ENCODE measurements at places on chromosomes 4 and X.

GRCh38 chr4:100984901-100985300, 362.4 kb downstream of the PPP3CA start:
- no peak overlapping the region for H3K4me3 ChIP-seq
- H3K36me3 ChIP-seq: no peaks in the 10 kb centered on the region
- no peak for DNase-seq
- no peaks in the 10 kb centered on the region for H3K4me1 ChIP-seq
- H3K27me3 ChIP-seq: no peaks in the 10 kb centered on the region

- no peak overlapping the region for H3K4me3 ChIP-seq
- H3K4me1 ChIP-seq: no peaks in the 10 kb centered on the region
- no peak for DNase-seq
- H3K27ac ChIP-seq: no peak overlapping the region
These were observed 80.6 kb downstream of the TMEM156 start for GRCh38 chr4:38951598-38951997.

- no peaks in the 10 kb centered on the region for H3K36me3 ChIP-seq
- DNase-seq: peak; percentile 83
- H3K27me3 ChIP-seq: no peaks in the 10 kb centered on the region
- no peaks in the 10 kb centered on the region for H3K4me1 ChIP-seq
- H3K4me3 ChIP-seq: peak overlapping the region; percentile 59
These were observed 452 bp upstream of the GK start for GRCh38 chrX:30652527-30653414.

DNA sequence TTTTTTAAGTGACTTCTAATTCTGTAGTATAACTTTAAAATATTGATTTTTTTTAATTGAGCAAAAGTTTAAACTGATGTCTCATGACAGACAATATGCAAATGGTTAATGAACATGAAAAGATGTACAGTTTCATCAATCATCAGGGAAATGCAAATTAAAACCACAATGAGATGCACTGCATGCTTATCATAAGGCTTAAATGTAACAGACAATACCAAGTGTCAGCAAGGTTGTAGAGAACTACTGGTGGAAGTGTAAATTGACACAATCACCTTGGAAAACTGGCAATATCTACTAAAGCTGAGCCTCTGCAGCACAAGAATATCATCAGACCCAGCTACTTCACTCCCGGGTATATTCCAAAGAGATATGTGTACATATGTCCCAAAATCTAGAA, 70.2 kb upstream of the DAPP1 start:
- DNase-seq: no peak

DNA sequence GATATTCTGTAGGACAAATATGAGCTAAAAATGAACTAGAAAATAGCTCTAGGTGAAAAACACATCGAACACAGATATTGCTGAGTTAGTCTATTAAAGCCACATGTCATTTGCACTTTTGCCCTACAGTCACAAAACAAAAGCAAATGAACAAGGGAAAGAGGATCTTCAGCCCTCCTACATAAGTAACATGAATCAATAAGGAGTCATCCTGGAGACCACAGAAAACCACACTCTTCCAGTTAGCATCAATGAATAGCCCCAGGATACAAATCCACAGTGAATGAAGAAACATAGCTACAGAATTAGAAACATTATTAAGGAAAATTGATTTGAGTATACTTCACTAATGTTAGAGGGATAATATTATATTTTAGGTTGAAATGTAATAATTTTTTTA, 311.4 kb downstream of the MAPK10 start:
- H3K27ac ChIP-seq: no peak overlapping the region
- H3K4me3 ChIP-seq: no peak overlapping the region
- no peak for DNase-seq
- no peaks in the 10 kb centered on the region for H3K27me3 ChIP-seq
- H3K36me3 ChIP-seq: no peaks in the 10 kb centered on the region

GRCh38 chr4:179719766-179720450, 2277.7 kb upstream of the AGA start:
- no peaks in the 10 kb centered on the region for H3K4me1 ChIP-seq
- no peak overlapping the region for H3K4me3 ChIP-seq
- no peaks in the 10 kb centered on the region for H3K36me3 ChIP-seq
- H3K27ac ChIP-seq: no peak overlapping the region
- no peaks in the 10 kb centered on the region for H3K27me3 ChIP-seq

DNA sequence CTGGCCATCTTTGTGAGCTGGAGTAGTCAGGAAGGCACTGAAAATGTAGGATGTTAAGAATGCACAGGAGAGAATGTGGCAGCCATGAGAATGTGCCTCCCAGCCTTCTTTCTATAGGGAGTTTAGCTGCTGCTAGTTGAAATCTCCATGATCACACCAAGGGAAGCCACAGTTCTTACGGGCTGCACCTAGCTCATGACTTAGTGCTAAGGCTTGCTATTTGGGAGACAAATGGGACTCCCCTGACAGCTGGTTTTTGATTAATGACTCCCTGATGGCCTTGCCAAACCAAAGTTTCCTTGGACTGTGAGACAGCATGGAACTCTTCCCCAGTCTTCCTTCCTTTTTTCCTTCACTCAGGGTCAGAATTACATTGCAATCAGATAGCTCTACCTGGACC, 9.2 kb downstream of the CTSO start:
- H3K4me3 ChIP-seq: no peak overlapping the region
- H3K36me3 ChIP-seq: peaks cover 7% of the 10 kb centered on the region
- no peaks in the 10 kb centered on the region for H3K27me3 ChIP-seq

GRCh38 chrX:108304210-108304609, 134.0 kb downstream of the COL4A6 start:
- H3K27me3 ChIP-seq: no peaks in the 10 kb centered on the region
- no peaks in the 10 kb centered on the region for H3K36me3 ChIP-seq
- no peaks in the 10 kb centered on the region for H3K4me1 ChIP-seq
- no peak overlapping the region for H3K27ac ChIP-seq
- H3K4me3 ChIP-seq: no peak overlapping the region
- DNase-seq: no peak

DNA sequence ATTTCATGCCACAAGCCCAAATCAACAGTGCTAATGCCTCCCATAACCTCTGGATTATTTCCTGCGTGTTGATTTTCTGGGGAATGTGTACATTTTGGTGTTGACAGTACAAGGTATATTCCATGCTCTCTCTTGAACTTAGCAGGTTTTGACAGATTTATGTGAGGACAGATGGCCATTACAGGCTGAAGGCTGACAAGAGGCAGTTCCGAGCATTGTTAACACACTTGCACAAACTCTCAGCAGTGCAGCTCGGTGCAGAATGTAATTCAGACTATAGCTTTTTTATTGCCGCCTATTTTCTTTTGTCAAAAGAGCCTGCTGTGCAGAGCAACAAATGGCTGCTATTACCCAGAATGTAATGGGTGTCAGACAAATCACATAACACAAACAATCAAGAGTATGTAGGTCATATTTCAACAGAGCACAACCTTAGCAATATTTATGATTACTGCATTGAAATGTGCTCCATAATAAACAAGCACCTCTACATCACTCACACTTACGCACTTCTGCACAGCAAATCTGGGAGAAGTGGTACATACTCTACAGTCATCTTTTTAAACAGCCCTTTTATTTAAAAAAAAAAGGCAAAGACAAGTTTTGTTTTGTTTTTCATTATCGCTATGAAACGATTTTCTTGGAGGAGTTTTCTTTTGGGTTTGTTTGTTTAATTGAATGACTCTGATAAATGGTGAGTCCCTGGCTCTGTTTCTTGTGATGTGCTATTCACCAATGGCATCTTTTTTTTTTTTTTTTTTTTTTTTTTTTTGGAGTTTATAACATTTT, 71.6 kb downstream of the PPARGC1A start:
- no peaks in the 10 kb centered on the region for H3K36me3 ChIP-seq
- DNase-seq: no peak
- no peak overlapping the region for H3K27ac ChIP-seq
- no peaks in the 10 kb centered on the region for H3K27me3 ChIP-seq
- no peak overlapping the region for H3K4me3 ChIP-seq
- H3K4me1 ChIP-seq: no peaks in the 10 kb centered on the region

DNA sequence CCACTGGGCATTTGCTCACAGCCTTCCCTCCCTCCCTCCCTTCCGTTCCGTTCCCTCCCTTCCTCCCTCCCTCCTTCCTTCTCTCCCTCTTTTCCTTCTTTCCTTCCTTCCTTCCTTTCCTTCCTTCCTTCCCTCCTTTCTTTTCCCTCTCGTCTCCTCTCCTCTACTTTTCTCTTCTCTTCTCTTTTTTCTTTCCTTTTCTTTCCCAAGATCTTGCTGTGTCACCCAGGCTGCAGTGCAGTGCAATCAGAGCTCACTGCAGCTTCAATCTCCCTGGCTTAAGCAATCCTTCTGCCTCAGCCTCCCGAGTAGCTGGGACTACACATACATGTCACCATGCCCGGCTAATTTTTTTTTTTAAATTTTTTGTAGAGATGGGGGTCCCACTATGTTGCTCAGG, 26.7 kb upstream of the ING2 start:
- H3K36me3 ChIP-seq: no peaks in the 10 kb centered on the region
- no peak for DNase-seq
- no peaks in the 10 kb centered on the region for H3K4me1 ChIP-seq
- H3K27me3 ChIP-seq: no peaks in the 10 kb centered on the region
- no peak overlapping the region for H3K4me3 ChIP-seq

GRCh38 chr4:110663206-110663605, 40.3 kb upstream of the PITX2 start:
- no peaks in the 10 kb centered on the region for H3K36me3 ChIP-seq
- H3K27me3 ChIP-seq: no peaks in the 10 kb centered on the region
- DNase-seq: no peak
- H3K27ac ChIP-seq: no peak overlapping the region
- no peaks in the 10 kb centered on the region for H3K4me1 ChIP-seq
- no peak overlapping the region for H3K4me3 ChIP-seq

- no peaks in the 10 kb centered on the region for H3K27me3 ChIP-seq
- H3K4me3 ChIP-seq: no peak overlapping the region
- H3K4me1 ChIP-seq: no peaks in the 10 kb centered on the region
- no peak for DNase-seq
- H3K36me3 ChIP-seq: no peaks in the 10 kb centered on the region
These were observed 16.0 kb downstream of the XK start for GRCh38 chrX:37701588-37701987.

- H3K4me1 ChIP-seq: no peaks in the 10 kb centered on the region
- H3K27me3 ChIP-seq: no peaks in the 10 kb centered on the region
- no peak for DNase-seq
- no peak overlapping the region for H3K4me3 ChIP-seq
- H3K27ac ChIP-seq: no peak overlapping the region
These were observed 542.4 kb upstream of the DIPK2B start for GRCh38 chrX:45743081-45743533.

DNA sequence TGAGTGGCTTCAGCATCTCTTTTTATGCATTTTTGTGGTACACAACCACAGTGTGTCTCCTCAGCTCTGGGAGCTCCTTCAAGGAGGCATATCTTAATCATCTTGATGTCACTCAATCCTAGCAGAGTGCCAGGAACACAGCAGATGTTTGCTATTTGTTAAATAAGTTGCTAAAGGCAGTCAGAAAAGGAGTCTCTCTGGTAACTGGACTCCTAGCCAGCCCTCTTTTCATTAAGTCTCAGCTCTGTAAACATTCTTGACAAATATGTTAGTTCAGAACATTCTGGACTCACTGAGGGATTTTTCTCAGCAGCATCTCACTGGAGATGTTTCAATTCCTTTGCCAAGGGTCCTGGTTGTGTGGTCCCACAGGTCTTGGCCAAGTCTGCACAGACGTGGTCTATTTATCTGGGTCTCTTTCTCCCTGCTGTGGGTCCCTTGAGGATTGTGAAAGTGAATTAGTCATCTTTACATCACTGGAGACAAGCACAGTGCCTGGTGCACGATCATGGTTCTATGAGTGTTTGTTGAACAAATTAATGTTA, 20.3 kb upstream of the FAM9C start:
- no peak for DNase-seq
- no peaks in the 10 kb centered on the region for H3K36me3 ChIP-seq
- no peak overlapping the region for H3K4me3 ChIP-seq
- no peaks in the 10 kb centered on the region for H3K27me3 ChIP-seq

DNA sequence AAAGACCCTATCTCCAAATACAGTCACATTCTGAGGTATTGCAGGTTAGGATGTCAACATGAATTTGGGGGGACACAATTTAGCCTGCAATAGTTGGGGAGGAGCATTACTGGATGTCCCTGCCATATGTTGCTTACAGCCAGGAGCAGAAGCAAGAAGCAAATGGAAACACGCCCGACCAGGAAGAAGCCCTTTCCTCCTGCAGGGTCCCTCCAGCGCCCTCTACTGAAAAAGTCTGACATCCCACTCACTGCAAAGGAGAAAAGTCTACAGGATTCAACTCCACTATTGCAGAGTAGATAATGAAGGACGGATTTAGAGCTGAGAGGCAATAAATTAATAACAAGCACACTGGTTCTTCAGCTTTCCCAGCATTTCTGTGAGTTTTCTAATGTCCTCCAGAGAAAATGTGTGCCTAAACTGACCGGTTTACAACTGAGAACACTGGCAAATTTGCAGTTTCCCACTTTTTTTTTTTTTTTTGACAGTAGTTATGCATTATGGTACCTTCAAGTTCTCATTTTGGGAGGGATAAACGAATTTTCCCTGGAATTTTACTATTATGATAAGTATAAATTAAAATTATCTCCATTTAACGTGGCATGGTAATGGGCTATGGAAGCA, 31.7 kb downstream of the COQ2 start:
- H3K27me3 ChIP-seq: no peaks in the 10 kb centered on the region

DNA sequence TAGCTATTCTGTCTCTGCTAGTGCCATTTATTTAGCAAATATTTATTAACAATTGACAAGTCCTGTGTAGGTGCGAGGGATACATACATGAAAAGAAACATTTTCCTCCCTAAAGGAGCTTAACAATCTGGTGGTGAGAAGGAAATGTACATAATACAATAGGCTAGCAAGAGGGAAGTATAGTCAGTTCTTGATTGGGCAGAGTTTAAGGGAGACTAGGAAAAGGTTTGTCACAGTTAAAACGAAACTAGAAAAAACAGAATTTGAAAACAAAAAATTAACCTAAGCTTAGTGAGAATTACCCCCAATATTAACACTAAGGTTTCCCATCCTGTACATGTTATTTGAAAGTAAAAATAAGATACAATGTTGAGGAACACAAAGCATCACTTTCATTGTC, 8.6 kb upstream of the MAML3 start:
- no peaks in the 10 kb centered on the region for H3K27me3 ChIP-seq
- no peak for DNase-seq
- H3K27ac ChIP-seq: no peak overlapping the region
- peak overlapping the region; percentile 50 for H3K4me3 ChIP-seq

DNA sequence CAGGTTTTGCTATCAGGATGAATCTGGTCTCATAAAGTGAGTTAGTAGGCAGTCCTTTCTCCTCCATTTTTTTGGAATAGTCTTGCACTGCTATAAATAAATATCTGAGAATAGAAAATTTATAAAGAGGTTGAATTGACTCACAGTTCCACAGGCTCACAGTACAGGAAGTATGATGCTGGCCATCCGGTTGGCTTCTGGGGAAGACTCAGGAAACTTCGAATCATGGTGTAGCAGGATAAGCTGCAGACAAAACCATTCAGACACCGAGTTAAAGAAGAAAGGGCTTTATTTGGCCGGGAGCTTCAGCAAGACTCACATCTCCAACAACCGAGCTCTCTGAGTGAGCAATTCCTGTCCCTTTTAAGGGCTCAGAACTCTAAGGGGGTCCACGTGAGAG, 348.2 kb downstream of the KCTD8 start:
- no peaks in the 10 kb centered on the region for H3K27me3 ChIP-seq
- H3K4me3 ChIP-seq: no peak overlapping the region
- no peak overlapping the region for H3K27ac ChIP-seq
- no peaks in the 10 kb centered on the region for H3K4me1 ChIP-seq
- no peaks in the 10 kb centered on the region for H3K36me3 ChIP-seq
- DNase-seq: no peak

- no peaks in the 10 kb centered on the region for H3K27me3 ChIP-seq
- no peak for DNase-seq
- peak overlapping the region; percentile 48 for H3K4me3 ChIP-seq
These were observed 18.3 kb downstream of the SPON2 start for GRCh38 chr4:1154126-1154522.

- peaks cover 3% of the 10 kb centered on the region for H3K36me3 ChIP-seq
- peaks cover 2% of the 10 kb centered on the region for H3K4me1 ChIP-seq
- H3K27ac ChIP-seq: no peak overlapping the region
- no peaks in the 10 kb centered on the region for H3K27me3 ChIP-seq
These were observed 40.9 kb downstream of the ADH5 start for GRCh38 chr4:99047710-99048109.
